ENCODE measurements at places on chromosomes 7 and 10. TPM values are rescaled to one million over a fixed set of nuclear protein-coding genes. Genes with fewer than 3 reads are reported as not detected.

Gene GNAI1
- 9.1 TPM for total RNA-seq

Gene ADAP1
- 19.7 TPM for total RNA-seq

Gene UNC5B
- total RNA-seq = 11.2 TPM

Gene MINDY4
- total RNA-seq = 7.5 TPM

Gene CALML5
- not detected for total RNA-seq

Gene CFAP69
- 16.6 TPM for total RNA-seq

All from body of pancreas (tissue), 4 donors.